ENCODE measurements at places on chromosomes 2 and 18. TPM values are rescaled to one million over a fixed set of nuclear protein-coding genes. Genes with fewer than 3 reads are reported as not detected.

Gene LRATD1
- 27.5 TPM for total RNA-seq

Gene BUB1
- 1.4 TPM for total RNA-seq

Gene G6PC2
- not detected for total RNA-seq

- no peak for DNase-seq
Measured at GRCh38 chr2:138536740-138537139, 35.2 kb downstream of the SPOPL start.

DNA sequence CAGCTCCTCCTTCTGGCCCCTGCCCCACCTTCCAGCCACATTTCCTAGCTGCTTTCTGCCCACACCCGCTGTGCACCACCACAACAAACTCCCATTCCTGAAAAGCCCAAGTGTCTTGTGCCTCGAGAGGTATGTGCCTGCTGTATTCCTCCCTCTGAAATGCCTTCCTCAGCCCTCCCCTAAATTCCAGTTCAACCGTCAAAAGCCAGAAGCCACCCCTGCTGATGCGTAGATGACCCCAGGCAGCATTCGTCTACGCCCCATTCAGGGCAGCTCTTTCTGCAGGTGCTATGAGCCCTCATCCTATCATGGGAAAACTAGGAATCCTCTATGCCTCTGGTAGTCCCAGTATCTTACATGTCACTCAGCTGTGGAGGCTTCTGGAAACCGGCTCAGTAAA lies 71.7 kb downstream of the DNMT3A start:
- DNase-seq: no peak

DNA sequence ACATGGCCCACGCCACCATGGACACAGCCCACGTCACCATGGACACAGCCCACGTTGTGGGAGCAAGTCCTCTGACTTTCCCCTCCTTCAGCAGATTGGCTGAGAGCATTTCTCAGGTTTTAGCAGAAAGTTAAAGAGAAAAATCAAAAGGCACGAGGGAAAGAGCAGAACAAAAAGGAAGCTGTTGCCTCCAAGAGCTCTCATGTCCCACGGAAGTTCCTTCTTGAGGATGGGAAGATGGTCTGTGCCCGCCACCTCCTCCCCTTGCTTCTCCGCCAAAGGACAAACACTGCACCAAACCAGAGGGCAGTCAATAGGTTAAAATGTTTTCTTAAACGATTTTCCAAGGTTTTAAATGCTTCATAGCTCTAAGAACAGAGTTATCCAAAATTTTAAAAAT lies 148.4 kb downstream of the HDAC4 start:
- no peak for DNase-seq

- no peak for DNase-seq
Measured at GRCh38 chr2:118529908-118530599, 317.4 kb downstream of the EN1 start.

DNA sequence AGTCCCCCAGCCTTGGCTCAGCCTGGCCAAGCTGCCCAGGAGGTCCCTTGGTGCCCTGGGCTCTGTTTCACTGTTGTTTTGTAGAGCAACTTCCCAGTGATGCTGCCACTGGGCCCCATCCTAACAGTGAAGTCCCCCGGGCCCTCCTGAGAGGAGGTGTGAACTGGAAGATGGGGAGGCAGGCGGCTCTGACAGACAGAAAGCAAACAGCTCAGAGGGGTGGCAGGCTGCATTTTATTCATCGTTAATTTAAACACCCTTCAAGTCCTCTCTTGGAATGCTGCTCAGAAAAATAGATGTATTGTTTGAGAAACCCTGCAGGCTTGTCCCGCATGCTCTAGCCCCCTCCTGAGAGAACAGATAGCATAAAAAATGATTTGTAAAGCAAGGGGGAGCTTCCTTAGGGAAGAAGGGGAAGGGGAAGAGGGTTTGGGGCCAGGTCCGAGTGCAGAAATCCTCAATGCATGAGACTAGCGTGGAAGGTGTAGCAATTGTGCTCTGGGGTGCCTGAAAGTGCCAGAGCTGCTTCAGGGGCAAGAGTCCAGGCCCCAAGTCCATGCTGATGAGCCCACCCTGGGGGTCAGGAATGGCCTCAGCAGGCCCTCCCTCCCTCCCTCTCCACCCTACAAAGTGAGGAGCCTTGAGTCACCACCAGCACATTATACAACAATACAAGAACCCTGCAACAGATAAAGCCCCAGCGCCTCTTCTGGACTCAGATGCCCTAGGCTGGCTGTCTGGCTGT lies 113.6 kb downstream of the MSH2 start:
- DNase-seq: no peak

All from ureter (tissue), 1 donor.